ENCODE measurements at places on chromosomes 3 and 15.

DNA sequence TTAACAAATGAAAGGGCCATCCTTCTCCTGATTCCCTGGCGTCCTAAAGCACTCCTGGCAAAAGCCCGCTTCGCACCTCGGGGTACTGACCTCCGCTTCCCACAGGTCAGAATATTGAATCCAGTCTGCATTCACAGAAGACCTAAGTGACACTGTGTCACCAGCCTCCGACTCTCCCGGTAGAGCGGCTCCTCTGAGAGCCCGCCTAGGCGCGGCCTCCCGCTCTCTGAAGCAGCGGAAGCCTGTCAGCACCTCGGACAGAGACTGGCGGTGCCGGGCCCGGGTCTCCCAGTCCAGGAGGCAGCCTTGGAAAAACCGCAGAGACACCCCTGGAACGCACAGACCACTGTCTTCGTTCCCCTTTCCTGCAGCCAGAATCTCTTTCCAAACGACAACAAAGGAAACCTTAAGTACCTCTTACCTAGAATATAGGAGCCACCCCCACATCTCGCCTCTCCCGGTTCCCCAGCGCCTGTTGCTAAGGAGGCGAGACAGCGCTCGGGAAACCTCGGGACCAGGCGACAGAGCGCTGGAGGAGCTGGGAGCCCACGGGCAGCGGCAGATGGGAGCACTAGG lies 1.2 kb downstream of the GABRB3 start:
- DNase-seq = no peak

- peak; percentile 68 for DNase-seq
Observed at GRCh38 chr3:9503283-9503682, 50.3 kb downstream of the LHFPL4 start.

- DNase-seq = no peak
Observed at GRCh38 chr15:84764989-84765388, 16.6 kb downstream of the ZNF592 start.

- DNase-seq = no peak
Observed at GRCh38 chr3:18649666-18650363, 224.7 kb upstream of the SATB1 start.

DNA sequence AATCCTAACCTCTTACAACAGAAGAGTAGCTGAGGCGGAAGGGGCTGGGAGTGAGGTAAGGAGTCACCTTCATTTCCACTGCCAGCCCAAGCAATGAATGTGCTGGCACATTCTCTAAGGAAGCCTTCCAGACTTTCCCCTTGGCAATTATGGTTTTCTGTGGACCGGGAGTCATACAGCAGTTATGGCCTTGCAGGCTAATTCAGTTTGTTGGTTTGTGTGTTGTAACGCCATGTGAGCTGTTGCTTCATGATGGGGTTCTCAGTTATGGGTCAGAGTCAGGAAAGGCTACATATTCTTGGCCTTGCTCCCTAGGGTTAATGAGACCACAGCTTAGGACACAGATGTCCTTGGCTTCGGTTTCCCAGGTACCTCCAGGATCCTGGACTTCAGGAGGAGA lies 137.0 kb downstream of the ADAMTS17 start:
- DNase-seq = no peak

- DNase-seq = no peak
Observed at GRCh38 chr3:59374818-59375211, 325.0 kb upstream of the CFAP20DC start.

- no peak for DNase-seq
Observed at GRCh38 chr15:40990789-40991188, 37.5 kb downstream of the CHAC1 start.

DNA sequence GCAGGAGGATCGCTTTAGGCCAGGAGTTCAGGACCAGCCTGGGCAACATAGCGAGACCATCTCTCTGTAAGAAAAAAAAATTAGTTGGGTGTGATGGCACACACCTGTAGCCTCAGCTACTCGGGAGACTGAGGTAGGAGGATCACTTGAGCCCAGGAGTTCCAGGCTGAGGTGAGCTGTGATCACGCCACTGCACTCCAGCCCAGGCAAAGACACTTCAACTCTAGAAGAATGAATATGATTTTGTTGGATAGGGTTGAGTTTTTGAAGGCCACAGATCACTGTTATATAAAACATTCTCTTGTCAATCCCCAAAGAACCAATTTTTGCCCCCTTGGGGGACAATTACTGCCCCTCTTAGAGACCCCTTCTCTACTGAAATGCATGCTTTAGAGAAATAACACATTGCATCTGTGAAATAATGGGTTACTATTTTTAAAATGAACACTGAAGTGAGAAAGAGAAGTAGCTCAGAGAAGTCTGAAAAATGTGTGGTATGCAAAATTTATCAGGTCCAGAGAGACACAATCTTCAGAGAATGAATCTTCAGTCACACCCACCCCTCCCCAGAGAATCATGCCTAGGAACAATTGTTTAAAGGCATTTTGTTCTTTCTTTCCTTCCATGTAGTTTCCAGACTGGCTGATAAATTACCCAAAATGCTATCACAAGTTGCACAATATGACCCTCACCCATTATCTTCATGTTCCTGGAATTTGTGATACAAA lies 42.7 kb downstream of the METTL6 start:
- DNase-seq = no peak

DNA sequence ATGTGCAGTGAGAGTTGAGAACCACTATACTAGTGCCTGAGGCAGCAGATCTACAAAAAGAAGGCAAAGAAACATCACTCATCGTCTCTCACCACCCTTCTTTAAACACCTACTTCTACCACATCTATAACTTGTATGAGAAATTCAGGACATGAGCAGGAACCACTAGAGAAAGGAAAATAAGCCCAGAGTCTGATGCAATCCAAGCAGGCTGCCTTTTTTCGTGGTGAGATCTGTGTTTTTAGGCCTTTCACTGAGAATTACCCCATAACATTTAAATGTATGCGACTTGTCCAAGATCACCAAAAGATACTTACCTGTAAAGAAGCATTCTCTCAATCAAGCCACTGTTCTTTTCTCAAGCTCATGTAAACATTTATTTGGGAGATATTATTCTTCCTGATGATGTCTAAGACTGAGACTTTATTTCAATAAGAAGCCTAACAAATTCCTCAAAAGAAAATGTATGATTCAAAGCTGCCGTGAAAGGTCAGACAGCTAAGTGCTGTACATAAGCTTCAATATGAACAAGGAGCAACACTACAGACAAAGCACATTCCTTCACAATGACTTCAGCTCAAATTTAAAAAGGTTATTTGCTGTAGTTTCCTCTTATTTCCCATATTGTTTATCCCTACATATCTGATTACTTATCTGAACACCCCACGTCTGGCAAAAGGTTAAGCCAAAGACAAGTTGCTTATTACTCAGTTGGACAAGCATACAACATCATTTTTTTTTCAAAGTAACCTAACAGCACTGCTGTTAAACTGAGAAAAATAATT lies 16.5 kb downstream of the SPICE1 start:
- DNase-seq = no peak

GRCh38 chr15:31161951-31162350 lies 60.4 kb upstream of the TRPM1 start:
- DNase-seq = no peak

DNA sequence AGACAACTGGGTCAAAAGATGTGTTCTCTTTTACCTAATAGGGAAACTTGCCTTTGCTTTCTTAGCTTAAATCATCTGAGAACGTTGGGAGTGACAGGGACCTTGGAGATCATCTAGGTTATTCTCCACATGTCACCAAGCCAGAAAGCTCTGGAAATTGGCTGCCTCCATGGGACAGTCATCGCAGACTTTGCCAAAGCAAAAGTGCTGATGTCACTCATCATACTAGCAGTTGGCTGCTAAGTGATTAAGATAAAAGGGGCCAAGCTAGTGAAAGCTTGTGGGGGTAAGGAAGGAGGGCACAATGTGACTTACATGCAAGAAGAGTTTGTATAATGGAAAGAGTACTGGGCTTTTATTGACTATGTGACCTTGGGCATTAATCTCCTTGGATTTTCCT lies 198.0 kb upstream of the PFN2 start:
- no peak for DNase-seq
